ENCODE measurements at places on chromosomes 5 and 9. TPM values are rescaled to one million over a fixed set of nuclear protein-coding genes. Genes with fewer than 3 reads are reported as not detected.

PLCXD3 gene
- 2.6 TPM for total RNA-seq

MED22 gene
- total RNA-seq = 21.7 TPM

DNA sequence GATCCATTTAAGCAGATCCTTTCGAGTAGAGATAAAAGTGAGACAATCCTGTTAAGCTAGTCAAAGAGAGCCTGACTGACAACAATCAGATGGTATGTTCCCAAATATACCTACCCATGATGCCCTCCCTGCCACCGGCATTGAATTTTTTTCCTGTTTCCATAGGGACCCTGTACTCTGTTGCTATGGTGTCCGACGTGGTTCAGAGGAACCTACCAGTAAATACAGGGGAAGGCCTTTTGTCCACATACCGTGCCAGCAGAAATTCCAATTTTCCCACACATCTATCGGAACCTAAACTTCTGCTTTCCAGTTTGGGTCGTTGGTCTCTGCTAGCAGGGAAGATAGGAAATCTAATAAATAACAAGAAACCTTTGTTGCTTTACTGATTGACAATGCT, 64.7 kb downstream of the MEGF10 start:
- no peak for DNase-seq
- H3K4me1 ChIP-seq = no peaks in the 10 kb centered on the region
- no peaks in the 10 kb centered on the region for H3K36me3 ChIP-seq
- H3K4me3 ChIP-seq = no peak overlapping the region
- no peak overlapping the region for H3K27ac ChIP-seq

NOXA1 gene
- total RNA-seq = 3.5 TPM

- no peaks in the 10 kb centered on the region for H3K36me3 ChIP-seq
- H3K4me1 ChIP-seq = no peaks in the 10 kb centered on the region
- no peak overlapping the region for H3K4me3 ChIP-seq
- no peak overlapping the region for H3K27ac ChIP-seq
- no peak for DNase-seq
- no peaks in the 10 kb centered on the region for H3K27me3 ChIP-seq
Measured at GRCh38 chr9:70556771-70557170, 142.3 kb upstream of the KLF9 start.

GRCh38 chr9:132679946-132680625, 9.8 kb downstream of the GTF3C4 start:
- H3K27me3 ChIP-seq = no peaks in the 10 kb centered on the region
- H3K4me1 ChIP-seq = no peaks in the 10 kb centered on the region
- no peak overlapping the region for H3K4me3 ChIP-seq

DNA sequence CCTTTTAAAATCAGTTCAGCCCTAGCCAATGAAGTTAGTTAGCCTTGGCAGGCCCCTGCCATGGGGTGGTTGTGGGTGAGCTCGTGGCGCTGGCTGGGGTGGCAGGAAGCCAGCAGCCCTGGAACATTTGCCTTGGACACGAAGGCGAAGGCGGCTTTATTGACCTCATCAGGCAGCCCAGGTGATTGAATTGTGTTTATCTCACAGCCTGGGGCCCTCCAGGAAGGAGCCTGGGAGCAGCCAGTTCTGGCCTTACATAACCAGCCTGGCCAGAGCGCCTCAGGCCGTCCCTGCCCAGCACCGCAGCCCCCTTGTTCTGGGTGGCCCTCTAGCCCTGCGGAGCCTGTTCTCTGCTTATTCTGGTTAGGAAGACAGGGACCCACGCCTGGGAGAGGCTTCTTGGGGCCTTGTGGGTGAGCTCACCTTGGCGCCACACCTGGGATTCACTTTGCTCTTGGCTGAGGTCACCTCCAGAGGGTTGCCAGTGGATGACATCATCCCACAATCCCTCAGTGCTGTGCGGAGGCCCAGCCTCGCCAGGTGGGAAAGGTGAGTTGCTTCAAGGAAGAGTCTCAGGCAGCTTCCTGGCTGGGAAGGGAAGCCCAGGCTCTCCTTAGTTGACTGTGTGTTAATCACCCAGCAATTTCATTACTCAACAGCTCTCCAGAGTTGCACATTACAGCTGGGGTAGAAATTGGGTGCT, 54.4 kb upstream of the RPL26L1 start:
- DNase-seq = peak; percentile 96
- H3K4me3 ChIP-seq = no peak overlapping the region
- H3K27me3 ChIP-seq = no peaks in the 10 kb centered on the region
- peaks cover 76% of the 10 kb centered on the region for H3K4me1 ChIP-seq

- DNase-seq = peak; percentile 20
- H3K36me3 ChIP-seq = no peaks in the 10 kb centered on the region
- H3K4me3 ChIP-seq = no peak overlapping the region
Measured at GRCh38 chr9:8486095-8486494, 686.5 kb upstream of the DMAC1 start.

Data from stomach (tissue), 19 donors.